ENCODE measurements at places on chromosomes 2 and 18.

DNA sequence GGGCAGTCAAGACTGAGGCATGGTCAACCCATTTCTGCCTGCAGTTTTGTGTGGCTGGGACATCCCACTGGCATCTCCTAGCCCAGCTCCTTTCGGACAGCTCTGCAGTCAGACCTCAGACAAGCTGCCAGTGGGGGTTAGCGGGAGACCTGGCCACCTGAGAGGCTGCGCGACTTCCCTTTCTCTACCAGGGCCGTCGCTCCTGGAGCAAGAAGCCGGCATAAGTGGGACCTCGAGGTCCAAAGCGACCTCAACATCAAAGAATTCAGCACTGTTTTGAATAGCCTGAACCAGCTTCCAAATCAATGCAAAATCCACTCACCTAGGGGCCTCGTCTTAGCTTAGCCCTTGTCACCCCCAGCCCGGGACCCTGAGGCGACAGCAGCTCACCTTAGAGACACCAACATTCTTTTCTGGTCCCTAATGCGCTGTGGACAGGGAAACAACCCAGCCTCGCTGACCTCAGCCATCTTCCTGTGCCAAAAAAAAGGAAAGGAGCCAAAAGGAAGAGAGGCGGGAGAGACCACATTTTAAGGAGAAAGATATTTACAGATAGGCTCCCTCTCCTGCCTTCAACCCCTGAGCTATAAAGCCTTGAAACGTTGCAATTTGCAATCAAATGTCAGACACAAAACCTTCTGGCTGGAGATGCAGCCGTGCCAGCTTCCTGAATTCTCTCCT is 81.2 kb downstream of the GFPT1 start:
- DNase-seq, result no peak

GRCh38 chr18:8778824-8779223 is 73.5 kb downstream of the MTCL1 start:
- DNase-seq, result no peak

DNA sequence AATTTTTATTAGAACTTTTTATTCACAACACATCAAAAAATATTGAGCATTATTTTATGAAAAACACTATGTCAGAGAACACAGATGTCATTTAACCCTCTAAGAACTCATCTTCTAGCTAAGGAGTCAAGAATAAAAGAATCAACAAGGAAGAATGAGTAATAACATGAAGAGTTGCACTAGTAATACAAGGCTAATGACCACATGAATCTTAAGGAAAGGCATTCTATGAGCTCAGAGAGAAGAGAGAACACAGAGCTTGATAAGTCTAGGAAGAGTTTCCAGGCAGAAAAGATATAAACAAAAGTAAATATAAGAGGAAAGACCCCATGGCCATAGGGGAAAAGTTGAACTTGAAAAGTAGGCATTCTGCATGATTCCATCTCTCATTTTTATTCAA is 166.5 kb downstream of the MAIP1 start:
- no peak for DNase-seq

DNA sequence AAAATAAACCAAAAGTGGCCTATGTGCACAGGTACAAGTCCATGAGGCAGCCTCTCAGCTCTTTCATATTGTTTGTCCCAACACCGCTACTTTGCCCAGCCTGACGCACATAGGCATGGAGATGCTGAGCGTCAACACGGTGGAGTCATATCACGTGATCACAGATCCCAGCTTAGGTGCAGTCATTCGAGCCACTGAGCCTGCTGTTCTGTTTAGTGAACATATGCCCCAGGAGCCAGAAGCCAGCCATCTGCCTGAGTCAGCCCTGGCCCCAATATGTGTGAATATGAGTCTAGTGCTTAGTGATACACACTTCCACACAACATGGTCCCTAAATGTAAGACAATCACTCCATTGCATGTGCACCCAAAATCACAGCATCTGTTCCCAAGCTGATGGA is 88.2 kb upstream of the LCLAT1 start:
- DNase-seq, result no peak

- no peak for DNase-seq
Measured at GRCh38 chr2:239167766-239168444, 232.9 kb downstream of the HDAC4 start.
